Tibial nerve (tissue), 4 donors: ENCODE measurements at places on chromosomes 1 and 21. TPM values are rescaled to one million over a fixed set of nuclear protein-coding genes. Genes with fewer than 3 reads are reported as not detected.
A peak's percentile ranks its signal among the peaks of the same experiment; 100 is the strongest.

Gene UBE2J2
- total RNA-seq: 52.3 TPM

Gene CDCA8
- 0.66 TPM for total RNA-seq

Gene SLC2A5
- total RNA-seq: 1.9 TPM

Gene SPRR2E
- not detected for total RNA-seq

Gene GJA4
- total RNA-seq: 25.7 TPM

Gene TNFRSF9
- 0.60 TPM for total RNA-seq

Gene SYDE2
- 10.5 TPM for total RNA-seq

DNA sequence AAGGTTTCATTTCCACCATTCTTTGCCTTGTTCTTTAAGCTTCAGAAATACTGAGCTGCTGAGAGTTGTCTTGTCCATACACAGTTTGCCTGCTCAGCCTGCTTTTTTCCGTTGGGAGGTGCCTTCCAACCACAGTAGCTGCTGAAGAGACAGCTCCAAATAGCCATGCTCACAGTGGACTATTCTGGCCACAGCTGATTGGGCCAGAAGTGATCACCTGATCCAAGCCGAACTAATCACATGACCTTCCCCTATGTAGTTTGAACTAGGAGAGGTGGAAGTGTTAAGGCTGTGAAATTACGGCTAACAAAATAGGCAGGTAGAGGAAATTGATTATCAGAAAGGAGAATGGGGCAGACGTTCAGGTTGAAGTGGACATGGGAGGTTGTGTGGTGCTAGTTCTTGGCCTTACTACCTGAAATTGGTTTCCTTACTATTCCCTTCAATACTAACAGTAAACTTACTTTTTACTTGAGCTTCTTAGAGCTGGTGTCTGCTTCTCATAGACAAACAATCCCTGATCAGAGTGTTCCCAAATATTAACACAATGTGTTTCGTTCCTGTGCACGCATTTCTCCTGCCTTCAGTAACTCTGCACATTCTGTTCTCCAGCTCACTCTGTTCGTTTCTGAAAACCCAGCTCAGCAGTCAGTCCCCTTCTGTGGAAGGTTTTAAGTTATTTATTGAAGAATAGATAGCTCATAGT, 136.1 kb downstream of the RWDD3 start:
- no peaks in the 10 kb centered on the region for H3K4me1 ChIP-seq
- H3K36me3 ChIP-seq: no peaks in the 10 kb centered on the region
- DNase-seq: no peak
- H3K27ac ChIP-seq: no peak overlapping the region
- H3K4me3 ChIP-seq: no peak overlapping the region

GRCh38 chr1:46130606-46131005, 1.8 kb downstream of the PIK3R3 start:
- no peak overlapping the region for H3K27ac ChIP-seq
- H3K27me3 ChIP-seq: peaks cover 37% of the 10 kb centered on the region
- H3K4me1 ChIP-seq: no peaks in the 10 kb centered on the region
- H3K36me3 ChIP-seq: no peaks in the 10 kb centered on the region
- H3K4me3 ChIP-seq: peak overlapping the region; percentile 62
- no peak for DNase-seq

GRCh38 chr1:147781056-147781471, 20.7 kb upstream of the GJA5 start:
- no peak overlapping the region for H3K4me3 ChIP-seq
- no peak overlapping the region for H3K27ac ChIP-seq
- H3K27me3 ChIP-seq: no peaks in the 10 kb centered on the region
- no peak for DNase-seq
- H3K36me3 ChIP-seq: no peaks in the 10 kb centered on the region
- H3K4me1 ChIP-seq: no peaks in the 10 kb centered on the region

DNA sequence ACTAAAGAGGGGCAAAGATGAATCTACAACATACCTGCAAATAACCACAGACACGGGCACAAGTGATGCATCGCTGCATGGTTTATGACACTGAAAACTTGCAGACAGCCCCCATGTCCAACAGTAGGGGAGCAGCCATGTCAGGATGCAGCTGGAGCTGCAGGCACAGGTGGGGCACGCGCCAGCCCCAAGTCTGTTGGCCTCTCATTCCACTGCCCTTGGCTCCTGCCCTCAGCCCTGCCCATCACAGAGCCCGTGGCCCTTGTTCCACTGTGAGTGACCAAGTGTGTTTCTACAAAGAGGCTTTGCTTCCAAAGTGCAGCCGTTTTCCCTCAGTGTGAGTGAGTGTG, 3.2 kb upstream of the PADI4 start:
- no peak overlapping the region for H3K27ac ChIP-seq
- peaks cover 28% of the 10 kb centered on the region for H3K27me3 ChIP-seq
- no peak for DNase-seq
- no peaks in the 10 kb centered on the region for H3K4me1 ChIP-seq
- H3K4me3 ChIP-seq: no peak overlapping the region
- no peaks in the 10 kb centered on the region for H3K36me3 ChIP-seq

DNA sequence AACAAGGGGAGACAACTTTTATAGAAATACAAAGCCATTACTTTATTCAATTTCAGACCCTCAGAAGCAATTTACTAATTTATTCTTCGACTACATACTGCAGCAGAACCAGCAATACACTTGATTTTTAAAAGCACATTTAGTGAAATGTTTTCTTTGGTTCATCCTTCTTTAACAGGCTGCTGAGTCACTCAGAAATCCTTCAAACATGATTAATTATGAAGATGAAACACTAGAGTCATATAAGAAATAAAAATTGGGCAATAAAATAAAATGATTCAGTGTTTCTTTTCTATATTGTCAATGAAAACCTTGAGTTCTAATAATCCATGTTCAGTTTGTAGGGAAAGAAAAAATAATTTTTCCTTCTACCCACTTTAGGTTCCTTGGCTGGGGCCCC, 47.0 kb downstream of the CHML start:
- no peaks in the 10 kb centered on the region for H3K4me1 ChIP-seq
- no peak overlapping the region for H3K4me3 ChIP-seq
- no peak for DNase-seq
- H3K27ac ChIP-seq: no peak overlapping the region
- no peaks in the 10 kb centered on the region for H3K27me3 ChIP-seq
- peaks cover 33% of the 10 kb centered on the region for H3K36me3 ChIP-seq

DNA sequence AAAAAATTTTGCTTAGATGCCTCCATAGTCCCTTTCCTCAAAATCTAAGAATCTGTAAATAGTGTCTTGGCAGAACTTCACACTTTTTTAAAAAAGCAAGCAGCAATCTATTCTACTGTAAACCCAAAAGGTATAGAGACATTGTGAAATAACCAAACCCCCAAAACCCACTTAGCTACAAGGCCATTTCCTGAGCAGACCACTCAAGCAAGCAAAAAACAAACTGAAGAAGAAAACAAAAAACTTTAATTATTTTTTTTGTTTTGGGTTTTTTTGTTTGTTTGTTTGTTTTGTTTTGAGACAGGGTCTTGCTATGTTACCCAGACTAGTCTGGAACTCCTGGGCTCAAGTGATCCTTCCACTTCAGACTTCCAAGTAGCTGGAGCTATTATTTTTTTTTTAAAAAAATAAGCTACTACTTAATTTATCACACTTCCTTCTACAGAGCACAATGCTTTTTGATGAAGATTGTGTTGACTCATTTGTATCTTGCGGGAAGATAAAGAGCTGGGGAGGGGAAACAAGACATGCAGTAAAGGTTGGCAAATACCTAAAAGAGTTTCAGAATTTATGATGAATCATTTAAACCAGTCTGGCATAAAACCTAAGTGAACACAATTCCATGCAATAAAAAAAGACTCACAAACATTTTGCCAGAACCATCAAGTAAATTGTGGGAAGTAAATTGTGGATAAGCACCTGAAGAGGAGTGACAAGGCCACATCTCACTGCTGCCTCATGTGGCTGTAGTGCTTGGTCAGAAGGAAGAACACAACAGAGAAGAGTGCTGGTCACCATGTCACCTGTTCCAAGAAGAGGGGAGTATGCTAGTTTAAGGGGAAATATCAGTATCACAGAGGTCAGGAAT, 2.7 kb upstream of the PTPN22 start:
- H3K27me3 ChIP-seq: no peaks in the 10 kb centered on the region
- no peak overlapping the region for H3K4me3 ChIP-seq
- H3K27ac ChIP-seq: no peak overlapping the region

GRCh38 chr1:219398815-219399396, 214.0 kb downstream of the ZC3H11B start:
- no peaks in the 10 kb centered on the region for H3K36me3 ChIP-seq
- DNase-seq: no peak
- H3K27me3 ChIP-seq: no peaks in the 10 kb centered on the region
- H3K4me1 ChIP-seq: no peaks in the 10 kb centered on the region

DNA sequence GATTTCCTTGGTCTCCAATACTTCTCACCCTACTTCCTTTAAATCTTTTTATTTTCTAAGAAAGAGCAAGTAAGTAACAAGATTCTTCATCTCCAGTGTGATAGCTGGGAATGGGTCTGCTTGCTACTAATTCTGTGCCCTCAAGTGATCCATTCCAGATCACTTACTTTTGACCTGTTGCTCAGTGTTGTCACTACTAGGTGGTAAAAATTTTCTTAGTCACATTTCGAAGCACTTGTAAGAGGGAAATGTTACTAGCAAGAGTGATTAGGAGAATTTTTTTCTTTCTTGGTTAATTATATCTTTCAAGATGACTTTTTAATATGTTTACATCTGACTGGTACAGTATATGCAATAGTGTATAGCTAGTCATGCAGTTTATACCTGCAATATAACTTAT, 2.2 kb downstream of the UBAP2L start:
- H3K4me3 ChIP-seq: no peak overlapping the region
- H3K27me3 ChIP-seq: no peaks in the 10 kb centered on the region
- peaks cover 32% of the 10 kb centered on the region for H3K36me3 ChIP-seq
- DNase-seq: no peak
- no peak overlapping the region for H3K27ac ChIP-seq

DNA sequence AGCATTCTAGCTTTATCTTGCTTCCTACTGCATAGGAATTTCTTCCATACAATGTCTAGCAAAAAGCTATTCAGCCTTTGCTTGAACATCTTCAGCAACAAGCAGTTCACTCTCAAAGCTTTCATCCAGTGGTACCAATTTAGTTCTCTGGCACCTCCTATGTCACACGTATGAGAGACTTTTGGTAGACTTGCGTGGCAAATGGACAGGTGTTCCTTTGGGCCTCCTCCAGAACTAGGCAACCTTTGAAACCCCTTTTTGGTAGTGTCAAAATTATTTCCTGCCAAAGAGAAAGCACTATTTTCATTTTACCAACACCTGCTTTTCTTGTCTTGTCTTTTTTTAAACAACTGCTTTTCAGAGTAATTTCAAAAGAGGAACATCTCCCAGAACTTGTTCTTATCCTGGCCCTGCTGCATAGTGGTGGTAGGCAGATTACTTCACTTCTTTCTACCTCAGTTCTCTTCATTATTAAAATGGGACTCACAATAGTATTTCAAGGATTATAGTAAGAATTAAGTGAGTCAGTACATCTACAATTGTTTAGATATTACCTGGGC, 122.4 kb downstream of the MAST2 start:
- no peaks in the 10 kb centered on the region for H3K27me3 ChIP-seq
- DNase-seq: no peak
- H3K36me3 ChIP-seq: no peaks in the 10 kb centered on the region
- no peak overlapping the region for H3K4me3 ChIP-seq
- H3K27ac ChIP-seq: no peak overlapping the region
- no peaks in the 10 kb centered on the region for H3K4me1 ChIP-seq

DNA sequence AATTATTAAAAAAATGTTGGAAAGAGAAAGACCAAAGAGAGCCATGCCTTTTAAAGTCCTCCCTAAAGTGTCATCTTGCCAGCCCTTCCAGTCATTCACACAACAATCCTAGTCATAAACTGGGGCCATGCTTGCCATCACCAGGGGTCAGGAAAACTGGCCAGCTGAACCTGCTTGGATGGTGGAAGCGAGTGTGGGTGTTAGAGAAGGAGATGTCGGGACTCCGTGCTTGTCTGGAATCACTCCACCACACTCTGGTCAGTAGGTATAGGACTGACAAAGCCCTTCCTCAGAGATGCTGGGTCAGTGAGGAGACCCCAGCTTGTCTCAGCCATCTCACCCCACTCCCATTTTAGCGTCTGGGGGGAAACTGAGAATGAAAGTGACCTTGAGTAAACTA, 3.3 kb upstream of the HAPLN2 start:
- H3K4me1 ChIP-seq: peaks cover 16% of the 10 kb centered on the region
- peak overlapping the region; percentile 48 for H3K27ac ChIP-seq
- no peak for DNase-seq
- H3K27me3 ChIP-seq: peaks cover 49% of the 10 kb centered on the region
- H3K36me3 ChIP-seq: no peaks in the 10 kb centered on the region
- H3K4me3 ChIP-seq: no peak overlapping the region

GRCh38 chr1:234613128-234613875, 3.3 kb upstream of the IRF2BP2 start:
- peak overlapping the region; percentile 95 for H3K27ac ChIP-seq
- H3K4me1 ChIP-seq: peaks cover 68% of the 10 kb centered on the region
- DNase-seq: no peak
- no peaks in the 10 kb centered on the region for H3K27me3 ChIP-seq

DNA sequence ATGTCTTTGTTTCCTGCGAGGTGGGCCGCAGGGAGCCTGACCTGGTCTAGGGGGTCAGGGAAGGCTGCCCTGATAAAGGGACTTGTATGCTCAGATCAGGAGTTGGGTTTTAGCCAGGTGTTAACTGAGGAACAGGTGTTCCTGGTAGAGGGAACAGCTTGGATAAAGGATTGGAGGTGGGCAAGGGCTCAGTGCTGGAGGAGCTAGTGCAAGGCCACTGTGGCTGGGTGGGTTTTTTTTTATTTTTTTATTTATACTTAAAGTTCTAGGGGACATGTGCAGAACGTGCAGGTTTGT, 31.1 kb downstream of the A3GALT2 start:
- no peak overlapping the region for H3K27ac ChIP-seq
- H3K4me3 ChIP-seq: no peak overlapping the region
- no peak for DNase-seq

- H3K4me3 ChIP-seq: no peak overlapping the region
- no peaks in the 10 kb centered on the region for H3K4me1 ChIP-seq
- H3K27ac ChIP-seq: no peak overlapping the region
- no peaks in the 10 kb centered on the region for H3K36me3 ChIP-seq
- peaks cover 28% of the 10 kb centered on the region for H3K27me3 ChIP-seq
Observed at GRCh38 chr1:2948751-2949680, 72.3 kb upstream of the ACTRT2 start.

- no peak for DNase-seq
- peak overlapping the region; percentile 82 for H3K27ac ChIP-seq
- H3K36me3 ChIP-seq: no peaks in the 10 kb centered on the region
- peaks cover 29% of the 10 kb centered on the region for H3K4me1 ChIP-seq
Observed at GRCh38 chr1:15796086-15796462, 11.4 kb downstream of the UQCRHL start.

GRCh38 chr1:168958562-168959289, 147.8 kb upstream of the ATP1B1 start:
- H3K27me3 ChIP-seq: no peaks in the 10 kb centered on the region
- H3K4me1 ChIP-seq: no peaks in the 10 kb centered on the region
- H3K27ac ChIP-seq: no peak overlapping the region
- H3K36me3 ChIP-seq: no peaks in the 10 kb centered on the region
- H3K4me3 ChIP-seq: no peak overlapping the region
